Type B pancreatic cell (in vitro differentiated cells): ENCODE measurements at places on chromosomes 13 and 19. TPM values are rescaled to one million over a fixed set of nuclear protein-coding genes. Genes with fewer than 3 reads are reported as not detected.

Gene TMEM272
- 0.07 and 0.63 TPM in 2 replicates for total RNA-seq

Gene MZF1
- total RNA-seq: 22.9 and 30.0 TPM in 2 replicates

Gene ZNF564
- 11.0 and 14.5 TPM in 2 replicates for total RNA-seq

GRCh38 chr19:15508035-15508710 lies at the start of gene CYP4F22:
TSS of gene CYP4F22 (plus strand) at chr19:15508525. CDS start at chr19:15525337, 16,812 bp downstream.
- no peak within 1 kb of the TSS for H3K27ac ChIP-seq
- no peaks in the 10 kb centered on the region for H3K27me3 ChIP-seq
- no peak for DNase-seq
- no peak within 1 kb of the TSS for H3K4me3 ChIP-seq

- no peak overlapping the region for H3K27ac ChIP-seq
- no peak for DNase-seq
- no peaks in the 10 kb centered on the region for H3K36me3 ChIP-seq
- no peak overlapping the region for H3K4me3 ChIP-seq
- no peaks in the 10 kb centered on the region for H3K27me3 ChIP-seq
Measured at GRCh38 chr13:39538816-39539790, 63.9 kb downstream of the LHFPL6 start.

GRCh38 chr19:18879579-18880373 lies 16.2 kb downstream of the CERS1 start:
- DNase-seq: no peak
- H3K27me3 ChIP-seq: no peaks in the 10 kb centered on the region
- peaks cover 24% of the 10 kb centered on the region for H3K36me3 ChIP-seq
- no peak overlapping the region for H3K4me3 ChIP-seq
